ENCODE measurements at places on chromosomes 1 and 21.

- no peak overlapping the region for H3K4me3 ChIP-seq
- H3K27me3 ChIP-seq = no peaks in the 10 kb centered on the region
- DNase-seq = no peak
- H3K27ac ChIP-seq = peak overlapping the region; percentile 10
Observed at GRCh38 chr1:116538544-116538943, 32.3 kb downstream of the CD58 start.

- no peaks in the 10 kb centered on the region for H3K4me1 ChIP-seq
- DNase-seq = no peak
- no peaks in the 10 kb centered on the region for H3K36me3 ChIP-seq
- H3K27me3 ChIP-seq = peaks cover 4% of the 10 kb centered on the region
Observed at GRCh38 chr1:110850627-110851026, 22.3 kb upstream of the CD53 start.

- H3K27me3 ChIP-seq = no peaks in the 10 kb centered on the region
- DNase-seq = no peak
- H3K4me1 ChIP-seq = peaks cover 18% of the 10 kb centered on the region
- H3K4me3 ChIP-seq = no peak overlapping the region
- peak overlapping the region; percentile 26 for H3K27ac ChIP-seq
Observed at GRCh38 chr1:24911651-24912155, 18.4 kb downstream of the RUNX3 start.

DNA sequence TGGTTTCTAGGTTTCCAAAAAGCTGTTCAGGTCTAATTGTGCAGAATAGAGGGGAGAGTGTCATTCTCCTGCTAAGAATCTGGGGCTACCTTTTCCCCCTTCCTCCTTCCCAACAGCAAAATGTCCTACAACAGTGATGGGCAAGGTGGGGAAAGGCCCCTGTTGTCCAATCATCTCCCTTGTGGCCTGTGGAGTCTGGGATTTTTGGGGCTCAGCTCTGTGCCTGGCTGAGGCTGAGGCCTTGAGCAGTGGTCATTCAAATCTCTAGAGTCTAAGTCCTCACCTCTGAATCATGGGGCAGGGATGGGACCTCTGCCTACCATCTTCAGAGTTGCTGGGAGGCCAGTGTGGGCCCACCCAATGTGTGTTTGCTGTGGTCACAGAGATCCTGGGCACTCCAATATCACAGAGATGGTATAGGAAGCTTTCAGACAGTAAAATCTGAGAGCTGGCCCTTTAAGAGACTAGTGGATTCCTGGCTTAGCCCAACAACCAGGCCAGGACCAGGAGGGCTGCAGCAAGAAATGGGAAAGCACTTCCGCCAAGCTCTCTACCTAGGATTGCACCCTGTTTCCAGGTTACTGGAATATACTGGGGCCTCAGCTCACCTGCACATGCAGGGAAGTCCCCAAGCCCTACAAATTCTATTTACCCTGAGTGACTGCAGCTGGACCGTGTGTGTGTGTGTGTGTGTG, 28.5 kb upstream of the TENT5C start:
- no peaks in the 10 kb centered on the region for H3K27me3 ChIP-seq
- no peak overlapping the region for H3K4me3 ChIP-seq
- DNase-seq = no peak
- no peak overlapping the region for H3K27ac ChIP-seq
- no peaks in the 10 kb centered on the region for H3K4me1 ChIP-seq

DNA sequence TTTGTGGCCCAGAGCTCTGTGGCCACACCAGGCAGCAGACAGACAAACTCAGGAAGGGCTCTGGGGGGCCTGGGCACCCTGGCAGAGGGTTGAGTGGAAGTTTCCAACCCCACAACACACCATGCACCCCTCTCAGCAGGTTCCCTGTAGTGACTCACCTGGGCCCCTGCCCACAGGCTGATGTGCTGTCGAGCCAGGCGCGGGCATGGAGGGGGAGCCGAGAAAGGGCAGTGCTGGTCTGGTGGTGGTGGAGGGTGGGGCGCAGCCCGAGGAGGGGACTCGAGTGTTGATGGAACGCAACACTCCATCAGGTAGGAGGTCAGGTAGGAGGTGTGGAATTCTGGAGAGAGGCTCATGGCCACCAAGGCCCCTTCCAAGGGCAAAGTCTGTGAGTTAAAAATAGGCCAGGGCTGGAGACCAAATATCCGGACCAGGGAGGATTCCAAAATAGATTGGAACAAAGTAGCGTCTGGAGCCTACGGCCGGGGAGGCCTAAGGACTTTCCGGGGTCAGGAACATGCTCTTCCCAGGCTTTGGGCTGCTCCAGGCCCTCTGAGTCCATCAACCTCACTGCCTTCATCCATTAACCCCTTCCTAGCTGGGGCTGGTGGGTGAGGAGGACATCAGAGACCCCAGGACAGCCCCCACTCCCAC, 191.5 kb upstream of the AJAP1 start:
- DNase-seq = no peak
- no peak overlapping the region for H3K4me3 ChIP-seq
- no peaks in the 10 kb centered on the region for H3K27me3 ChIP-seq
- no peak overlapping the region for H3K27ac ChIP-seq
- no peaks in the 10 kb centered on the region for H3K4me1 ChIP-seq
- no peaks in the 10 kb centered on the region for H3K36me3 ChIP-seq

DNA sequence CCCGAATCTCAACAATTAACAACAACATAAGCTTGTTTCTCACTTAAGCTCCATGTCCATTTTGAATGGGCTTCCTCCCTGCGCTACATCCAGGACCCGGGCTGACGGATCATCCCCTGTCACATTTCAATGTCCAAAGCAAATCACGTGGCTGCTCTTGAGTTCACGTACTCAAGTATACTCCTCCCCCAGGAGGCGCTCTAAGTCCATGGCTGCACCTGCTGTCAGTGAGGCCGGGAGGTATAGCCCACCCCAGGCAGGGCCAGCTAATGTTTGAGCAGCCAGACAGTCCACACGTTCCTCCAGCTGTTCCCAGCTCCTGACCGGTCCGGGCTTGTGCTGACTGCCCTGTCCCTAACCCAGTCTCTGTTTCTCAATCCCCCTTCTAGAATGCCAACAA, 220.8 kb downstream of the SLC35F3 start:
- H3K36me3 ChIP-seq = no peaks in the 10 kb centered on the region
- H3K4me1 ChIP-seq = no peaks in the 10 kb centered on the region
- DNase-seq = no peak
- H3K4me3 ChIP-seq = no peak overlapping the region
- H3K27me3 ChIP-seq = no peaks in the 10 kb centered on the region

- H3K4me3 ChIP-seq = no peak overlapping the region
- peaks cover 6% of the 10 kb centered on the region for H3K4me1 ChIP-seq
- DNase-seq = no peak
- H3K27ac ChIP-seq = no peak overlapping the region
- no peaks in the 10 kb centered on the region for H3K36me3 ChIP-seq
- no peaks in the 10 kb centered on the region for H3K27me3 ChIP-seq
Observed at GRCh38 chr1:204929487-204930154, 59.0 kb downstream of the NFASC start.

- no peaks in the 10 kb centered on the region for H3K36me3 ChIP-seq
- H3K27me3 ChIP-seq = no peaks in the 10 kb centered on the region
- no peak overlapping the region for H3K27ac ChIP-seq
- no peak overlapping the region for H3K4me3 ChIP-seq
Observed at GRCh38 chr1:205969229-205969628, 26.0 kb upstream of the SLC26A9 start.

DNA sequence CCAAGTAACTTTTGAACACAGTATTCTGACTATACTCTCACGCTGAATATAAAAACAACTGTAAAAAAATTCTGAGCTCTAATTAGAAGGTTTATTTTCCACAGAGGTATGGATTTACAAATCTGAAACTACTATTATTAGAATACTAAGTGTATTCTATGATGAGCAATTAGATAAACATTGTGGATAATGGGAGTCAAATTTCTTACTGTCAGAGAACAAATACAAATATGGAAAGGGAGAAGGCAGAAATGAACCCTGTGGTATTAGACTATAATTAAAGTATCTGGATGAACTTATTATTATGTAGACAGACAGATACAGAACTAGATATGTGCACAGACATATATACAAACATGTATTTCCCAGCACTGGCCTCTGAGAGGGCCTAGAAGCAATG, 22.6 kb downstream of the ALDH9A1 start:
- no peak overlapping the region for H3K27ac ChIP-seq
- H3K36me3 ChIP-seq = peaks cover 98% of the 10 kb centered on the region
- no peaks in the 10 kb centered on the region for H3K4me1 ChIP-seq
- no peaks in the 10 kb centered on the region for H3K27me3 ChIP-seq
- DNase-seq = no peak

- H3K36me3 ChIP-seq = no peaks in the 10 kb centered on the region
- no peak overlapping the region for H3K4me3 ChIP-seq
- H3K27ac ChIP-seq = no peak overlapping the region
- H3K4me1 ChIP-seq = no peaks in the 10 kb centered on the region
- DNase-seq = no peak
- no peaks in the 10 kb centered on the region for H3K27me3 ChIP-seq
Observed at GRCh38 chr1:198424441-198424840, 116.0 kb downstream of the ATP6V1G3 start.

DNA sequence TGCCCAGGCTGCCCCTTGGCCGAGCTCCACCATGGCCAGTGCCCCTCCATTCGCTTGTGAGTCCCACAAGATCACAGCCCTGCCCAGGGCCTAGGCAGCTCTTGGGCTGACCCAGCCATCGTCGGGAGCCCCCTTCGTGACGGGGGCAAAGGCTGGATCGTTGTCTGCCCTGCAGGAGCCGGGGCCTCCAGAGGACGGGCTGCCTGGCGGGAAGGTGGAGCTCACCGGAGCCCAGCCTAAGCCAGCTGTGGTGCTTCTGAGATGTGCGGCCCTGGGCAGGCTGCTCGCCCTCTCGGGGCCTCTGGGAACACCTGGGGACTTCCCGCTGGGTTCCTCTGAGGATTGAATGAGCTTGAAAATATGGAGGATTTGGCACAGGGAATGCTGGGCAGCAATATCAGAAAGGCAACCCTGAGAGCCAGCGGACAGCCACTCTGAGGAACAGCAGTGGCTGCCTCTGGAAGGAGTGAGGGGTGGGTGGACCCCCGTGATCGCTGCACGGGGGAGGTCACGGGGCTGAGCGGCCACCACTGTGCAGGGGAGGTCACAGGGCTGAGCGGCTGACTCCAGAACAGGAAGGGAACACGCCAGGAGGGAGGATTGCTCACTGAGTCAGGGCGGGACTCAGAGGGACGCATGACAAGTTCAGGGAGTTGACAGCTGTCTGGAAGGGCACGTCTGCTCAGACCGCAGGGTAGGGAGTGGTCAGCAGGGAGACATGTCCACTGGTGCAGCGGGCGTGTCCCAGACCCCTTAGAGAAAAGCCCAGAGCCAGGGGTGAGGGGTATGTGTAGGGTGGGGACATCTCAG, 19.3 kb downstream of the TP73 start:
- H3K27ac ChIP-seq = no peak overlapping the region
- no peak overlapping the region for H3K4me3 ChIP-seq
- H3K4me1 ChIP-seq = peaks cover 12% of the 10 kb centered on the region
- H3K36me3 ChIP-seq = no peaks in the 10 kb centered on the region
- H3K27me3 ChIP-seq = no peaks in the 10 kb centered on the region
- DNase-seq = no peak

- H3K4me3 ChIP-seq = no peak overlapping the region
- peaks cover 30% of the 10 kb centered on the region for H3K36me3 ChIP-seq
- no peak for DNase-seq
- peaks cover 46% of the 10 kb centered on the region for H3K4me1 ChIP-seq
- H3K27me3 ChIP-seq = no peaks in the 10 kb centered on the region
Observed at GRCh38 chr1:2523191-2523890, 3.1 kb downstream of the PANK4 start.

- no peaks in the 10 kb centered on the region for H3K27me3 ChIP-seq
- no peak for DNase-seq
- peak overlapping the region; percentile 66 for H3K4me3 ChIP-seq
- peak overlapping the region; percentile 79 for H3K27ac ChIP-seq
- peaks cover 49% of the 10 kb centered on the region for H3K4me1 ChIP-seq
- no peaks in the 10 kb centered on the region for H3K36me3 ChIP-seq
Observed at GRCh38 chr1:37931102-37931360, 15.8 kb downstream of the INPP5B start.

DNA sequence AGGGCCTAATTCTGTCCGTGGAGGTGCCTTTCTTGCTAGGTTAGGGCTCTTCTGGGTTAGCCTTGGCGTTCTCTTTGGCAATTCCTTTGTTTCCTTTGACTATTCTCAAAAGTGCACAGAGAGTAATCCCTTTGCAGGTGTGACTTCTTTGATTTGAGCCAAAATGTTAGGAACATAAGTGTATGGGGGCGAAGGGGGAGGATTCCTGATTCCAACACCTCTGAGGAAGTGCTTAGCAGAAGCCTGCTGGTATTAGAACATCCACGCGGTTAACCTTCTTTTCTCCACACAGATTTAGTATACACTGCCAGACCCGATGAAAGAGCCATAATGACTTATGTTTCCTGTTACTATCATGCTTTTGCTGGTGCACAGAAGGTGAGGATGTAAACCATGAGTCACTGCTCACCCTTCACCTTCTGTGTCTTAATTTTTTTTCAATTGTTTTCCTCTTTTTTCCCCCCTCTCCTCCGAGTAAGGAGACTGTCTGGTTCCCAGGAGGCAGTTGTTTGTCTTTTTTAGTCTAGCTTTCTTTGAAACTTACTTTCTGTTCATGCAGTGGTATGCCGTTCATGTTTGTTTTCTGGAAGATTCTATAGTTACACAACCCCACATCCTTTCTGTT, 48.0 kb downstream of the ACTN2 start:
- H3K27ac ChIP-seq = no peak overlapping the region
- H3K27me3 ChIP-seq = no peaks in the 10 kb centered on the region
- no peak overlapping the region for H3K4me3 ChIP-seq
- no peak for DNase-seq
- no peaks in the 10 kb centered on the region for H3K36me3 ChIP-seq
- H3K4me1 ChIP-seq = no peaks in the 10 kb centered on the region

- no peak for DNase-seq
- no peak overlapping the region for H3K27ac ChIP-seq
- H3K27me3 ChIP-seq = no peaks in the 10 kb centered on the region
Observed at GRCh38 chr1:244393604-244394176, 58.0 kb downstream of the ADSS2 start.
